ENCODE measurements at places on chromosomes 12 and 14. TPM values are rescaled to one million over a fixed set of nuclear protein-coding genes. Genes with fewer than 3 reads are reported as not detected.

RHEBL1 gene
- 0.86 TPM for total RNA-seq

SDS gene
- not detected for total RNA-seq

DNA sequence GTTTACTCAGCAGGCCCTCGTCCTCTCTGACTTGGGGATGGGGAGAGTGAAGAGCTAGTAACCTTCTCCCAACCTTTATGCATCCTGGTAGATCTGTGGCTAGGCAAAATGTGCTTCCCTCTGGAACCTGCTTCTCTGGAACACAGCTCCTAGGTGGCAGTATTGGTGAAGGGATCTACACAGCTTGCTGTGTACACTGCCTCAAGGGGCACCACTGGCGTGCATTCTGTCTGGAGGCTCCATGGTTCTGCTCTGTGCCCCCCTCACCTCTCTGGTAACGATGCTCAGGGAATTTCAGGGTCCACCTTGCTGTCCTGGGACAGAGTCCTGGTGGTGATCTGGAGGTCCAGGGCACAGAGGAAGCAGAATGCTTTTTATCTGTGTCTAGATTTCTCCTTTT is 43.5 kb upstream of the KCNA5 start:
- H3K4me1 ChIP-seq = peaks cover 11% of the 10 kb centered on the region
- no peak for DNase-seq
- H3K27me3 ChIP-seq = no peaks in the 10 kb centered on the region
- H3K4me3 ChIP-seq = no peak overlapping the region
- H3K27ac ChIP-seq = no peak overlapping the region
- H3K36me3 ChIP-seq = no peaks in the 10 kb centered on the region

EXOC3L4 gene
- total RNA-seq = not detected

DNA sequence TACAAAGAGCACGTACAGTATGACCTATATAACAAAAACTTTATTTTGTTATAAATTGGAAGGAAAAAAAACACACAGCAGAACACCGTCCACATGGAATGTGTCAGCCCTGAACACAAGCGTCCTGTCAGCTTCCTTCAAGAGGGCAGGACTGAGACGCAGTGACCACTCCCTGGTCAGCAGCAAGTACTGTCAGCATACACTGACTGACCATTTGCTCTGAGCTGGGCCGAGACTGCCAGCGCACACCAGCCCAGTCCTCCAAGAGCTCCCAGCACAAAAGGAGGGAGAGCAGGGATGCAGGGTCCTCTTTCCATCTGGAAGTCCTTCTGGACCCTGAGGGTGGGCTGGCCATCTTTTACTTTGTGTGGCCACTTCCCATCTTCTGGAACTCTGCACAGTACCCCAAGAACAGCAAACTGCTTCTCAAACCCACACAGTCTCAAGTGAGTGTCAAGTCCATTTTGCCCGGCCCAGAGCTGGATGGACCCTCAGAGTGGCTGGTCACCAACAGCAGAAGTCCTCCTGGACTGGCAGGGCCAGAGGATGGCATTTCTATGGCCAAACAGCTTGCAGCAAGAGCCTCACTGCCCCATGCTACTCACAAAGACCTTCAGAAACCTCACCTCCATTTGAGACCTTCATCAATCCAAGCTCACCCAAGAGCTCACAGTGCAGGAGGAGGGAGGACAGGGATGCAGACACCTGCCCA is 11.7 kb downstream of the CCDC88C start:
- no peak overlapping the region for H3K4me3 ChIP-seq
- no peak for DNase-seq
- no peaks in the 10 kb centered on the region for H3K36me3 ChIP-seq
- peaks cover 22% of the 10 kb centered on the region for H3K27me3 ChIP-seq
- H3K4me1 ChIP-seq = no peaks in the 10 kb centered on the region

OR9K2 gene
- total RNA-seq = not detected

DNA sequence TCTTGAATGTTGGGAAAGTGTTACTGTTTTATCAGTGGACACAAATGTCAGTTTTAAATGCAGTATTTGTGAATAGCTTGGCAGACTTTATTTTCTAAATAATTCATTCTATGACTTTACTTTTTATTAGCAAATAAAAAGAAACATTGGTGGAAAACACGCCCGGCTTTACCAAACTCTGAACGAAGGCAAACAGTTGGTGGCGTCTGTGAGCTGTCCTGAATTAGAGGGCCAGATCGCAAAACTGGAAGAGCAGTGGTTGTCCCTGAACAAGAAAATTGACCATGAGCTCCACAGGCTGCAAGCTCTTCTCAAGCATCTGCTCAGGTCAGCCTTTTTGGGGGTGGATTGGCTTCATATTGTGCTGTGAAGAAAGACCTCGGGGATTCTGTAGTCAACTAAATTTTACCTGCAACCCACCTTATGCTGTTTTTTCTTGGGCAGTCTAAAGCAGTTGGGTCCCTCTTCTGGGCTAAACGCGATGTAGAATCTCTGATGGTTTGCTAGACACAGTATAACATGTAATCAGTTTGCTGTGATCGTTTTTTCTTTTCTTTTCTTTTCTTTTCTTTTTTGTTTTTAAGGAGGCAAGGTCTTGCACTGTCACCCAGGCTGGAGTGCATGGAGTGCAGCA is 156.4 kb downstream of the ESR2 start:
- no peaks in the 10 kb centered on the region for H3K4me1 ChIP-seq
- H3K36me3 ChIP-seq = no peaks in the 10 kb centered on the region
- no peak overlapping the region for H3K27ac ChIP-seq
- H3K4me3 ChIP-seq = no peak overlapping the region

DNA sequence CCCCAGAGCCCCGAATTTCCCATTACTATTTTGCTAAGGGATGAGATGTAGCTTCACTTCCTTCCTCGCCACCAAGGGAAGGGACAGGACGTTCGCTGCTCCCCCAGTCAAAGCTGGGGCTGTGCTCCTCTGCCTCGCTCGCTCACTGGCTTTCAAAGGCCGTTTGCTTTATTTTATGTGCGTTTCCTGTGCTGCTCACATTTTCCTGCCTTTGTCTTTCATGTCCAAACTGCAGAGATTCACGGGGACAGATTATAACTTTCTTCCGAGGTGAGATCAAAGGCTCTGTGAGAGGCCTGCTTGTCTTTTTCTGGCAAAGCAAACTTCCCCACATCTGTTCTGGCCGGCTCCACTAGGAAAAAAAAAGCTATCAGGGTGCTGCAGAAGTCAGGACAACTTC is 76.0 kb upstream of the FZD10 start:
- no peaks in the 10 kb centered on the region for H3K36me3 ChIP-seq
- no peak for DNase-seq
- no peaks in the 10 kb centered on the region for H3K4me1 ChIP-seq
- no peak overlapping the region for H3K4me3 ChIP-seq
